ENCODE measurements at places on chromosomes 12 and 14.
A peak's percentile ranks its signal among the peaks of the same experiment; 100 is the strongest.

- DNase-seq: peak; percentile 74
These were observed 261.7 kb downstream of the NEDD1 start for GRCh38 chr12:97168804-97169203.

GRCh38 chr14:71684323-71684722 lies 247.9 kb upstream of the RGS6 start:
- DNase-seq: no peak

DNA sequence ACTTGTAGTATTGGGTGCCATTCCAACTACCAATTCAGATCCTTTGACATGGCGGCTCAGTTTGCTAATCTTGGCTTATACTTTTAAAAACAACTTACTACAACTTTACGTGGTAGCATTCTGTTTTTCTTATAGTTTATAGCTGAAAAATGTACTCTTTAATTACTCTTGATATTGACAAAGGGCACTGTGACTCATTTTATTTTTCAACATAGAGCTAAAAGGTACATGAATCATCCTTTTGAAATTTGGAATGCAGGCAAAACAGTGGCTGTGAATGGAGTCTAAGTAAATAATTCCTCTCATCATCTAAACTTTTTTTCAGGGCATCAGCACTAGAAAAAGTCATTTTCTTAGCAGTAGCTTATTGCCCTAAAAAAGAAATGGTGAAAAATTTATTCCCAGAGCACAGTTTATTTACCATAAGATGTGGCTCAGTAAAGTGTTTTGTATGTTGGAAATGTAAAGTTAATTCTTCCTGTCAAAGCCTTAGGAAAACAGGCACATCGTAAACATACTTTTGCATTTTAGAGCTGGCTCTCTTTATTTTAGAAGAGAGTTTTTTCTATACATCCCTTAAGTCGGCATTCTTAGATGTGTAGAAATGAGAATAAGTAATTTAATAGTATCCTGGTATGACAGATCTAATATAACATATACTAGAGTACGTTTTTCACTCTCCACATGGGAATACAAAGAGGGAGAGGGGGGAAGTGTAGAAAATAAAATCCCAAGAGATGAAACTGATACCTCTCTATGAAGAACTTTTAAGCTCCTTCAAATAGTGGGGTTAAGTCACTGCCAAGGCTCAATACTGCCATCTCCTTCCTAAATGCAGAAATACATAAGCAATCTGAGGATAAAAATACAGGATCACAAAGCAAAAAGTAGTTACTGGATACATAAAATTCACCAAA lies 55.2 kb downstream of the SLC25A21 start:
- DNase-seq: peak; percentile 34

DNA sequence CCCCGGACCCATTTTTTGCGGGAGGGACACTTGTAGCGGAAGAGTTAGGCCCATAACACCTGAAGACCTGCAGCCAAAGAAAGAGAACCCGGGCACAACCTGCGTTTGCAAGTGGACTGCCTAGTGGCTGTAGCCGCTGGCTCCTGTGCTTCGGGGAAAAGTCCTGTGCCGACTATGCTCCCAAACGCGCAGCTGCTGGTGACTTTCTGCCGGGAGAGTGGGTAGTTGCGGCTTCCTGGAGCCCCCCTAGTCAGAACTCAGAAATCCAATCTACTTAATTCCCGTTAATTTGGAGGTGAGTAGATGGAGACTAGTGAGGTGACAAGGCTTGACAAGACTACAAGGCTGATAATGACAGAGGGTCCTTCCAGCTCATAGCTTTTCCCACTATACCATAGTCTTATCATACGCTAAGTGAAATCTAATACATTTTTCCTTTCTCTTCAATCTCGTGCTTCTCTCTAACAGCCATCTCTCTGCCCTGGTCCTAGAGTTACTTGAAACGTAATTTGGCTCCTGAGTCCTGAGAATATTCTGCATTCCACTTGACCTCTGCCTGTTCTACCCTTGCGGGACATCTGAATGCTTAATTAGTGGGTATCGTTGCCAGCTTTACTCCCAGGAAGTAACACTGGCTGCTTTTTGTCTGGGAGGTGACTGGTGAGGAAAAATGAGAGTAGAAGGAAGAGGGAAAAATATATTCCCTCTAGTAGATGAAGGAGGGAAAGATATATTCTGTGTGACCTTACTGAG lies 556 bp downstream of the MTHFD1 start:
- peak; percentile 46 for DNase-seq

DNA sequence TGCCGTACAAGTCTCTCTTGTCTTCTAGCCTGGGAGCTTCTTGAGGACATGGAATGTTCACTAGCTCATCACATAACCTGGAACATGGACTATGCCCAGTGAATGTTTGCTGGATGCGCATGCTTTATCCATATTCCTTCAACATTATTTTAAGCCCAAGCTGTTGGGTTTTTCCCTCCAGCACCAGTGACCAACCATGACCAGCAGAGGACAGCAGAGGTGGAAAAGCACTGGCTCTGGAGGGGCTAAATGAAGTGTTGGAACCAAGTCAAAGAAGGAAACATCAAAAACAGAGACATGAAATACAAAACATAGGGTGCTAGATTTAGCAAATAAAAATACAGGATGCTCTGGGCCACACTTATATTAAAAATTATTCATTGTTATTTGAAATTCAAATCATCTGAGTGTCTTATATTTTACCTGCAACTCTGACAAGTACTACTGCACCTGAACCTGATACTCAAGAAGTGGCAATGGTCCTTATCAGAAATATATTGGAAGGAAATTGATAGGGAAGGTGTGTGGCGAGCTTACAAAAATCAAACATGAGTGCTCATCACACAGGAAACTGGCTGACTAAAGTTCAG lies 23.1 kb upstream of the HELB start:
- DNase-seq: peak; percentile 44

GRCh38 chr12:128637642-128638606 lies 185.8 kb downstream of the SLC15A4 start:
- DNase-seq: no peak

DNA sequence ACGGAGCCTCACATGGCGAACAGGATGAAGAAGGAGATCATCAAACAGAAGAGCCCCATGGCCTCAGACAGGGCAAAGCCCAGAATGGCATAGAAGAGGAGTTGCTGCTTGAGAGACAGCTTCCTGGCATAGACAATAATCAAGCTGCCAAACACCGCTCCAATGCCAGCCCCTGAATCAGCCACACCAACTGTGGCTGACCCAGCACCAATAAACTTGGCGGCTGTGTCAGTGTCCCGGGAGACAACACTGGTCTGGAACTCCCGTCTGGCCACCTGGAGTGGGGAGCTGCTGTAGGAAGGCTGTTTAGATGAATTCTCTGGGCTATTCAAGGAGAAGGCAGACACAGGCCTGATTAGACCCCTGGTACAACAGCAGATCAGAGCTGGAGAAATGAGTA lies 100.1 kb downstream of the HEATR5A start:
- DNase-seq: no peak

- no peak for DNase-seq
These were observed 128.1 kb downstream of the ASCL1 start for GRCh38 chr12:103085541-103085940.
